Foreskin keratinocyte (primary cell): ENCODE measurements at places on chromosomes 6 and 20.
A peak's percentile ranks its signal among the peaks of the same experiment; 100 is the strongest.

- DNase-seq: peak; percentile 69
Measured at GRCh38 chr6:5260111-5260620, 584 bp downstream of the LYRM4 start.

DNA sequence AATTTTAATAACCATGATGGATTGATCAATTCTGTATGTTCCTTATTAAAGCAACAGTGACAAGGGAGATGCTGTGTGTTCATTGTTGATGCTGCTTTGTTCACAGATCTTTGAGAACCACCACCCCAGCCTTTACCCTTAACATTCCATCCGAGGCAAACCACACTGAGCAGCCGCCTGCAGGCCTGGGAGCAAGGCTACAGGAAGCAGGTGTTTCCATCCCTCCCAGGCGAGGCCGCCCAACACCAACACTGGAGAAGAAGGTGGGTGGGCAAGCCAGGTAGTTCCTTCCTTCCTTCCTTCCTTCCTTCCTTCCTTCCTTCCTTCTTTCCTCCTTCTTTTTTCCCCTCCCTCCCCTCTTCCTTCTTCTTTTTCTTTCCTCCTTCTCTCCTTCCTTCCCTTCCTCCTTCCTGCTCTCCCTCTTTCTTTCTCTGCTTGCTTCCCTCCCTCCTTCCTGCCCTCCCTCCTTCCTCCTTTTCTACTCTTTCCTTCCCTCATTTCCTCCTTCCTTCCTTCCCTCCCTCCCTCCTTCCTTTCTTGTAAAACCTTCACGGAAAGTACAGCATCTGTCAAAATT, 13.7 kb downstream of the TTLL2 start:
- no peak for DNase-seq

- DNase-seq: no peak
Measured at GRCh38 chr6:42038163-42038562, 12.2 kb upstream of the TAF8 start.

DNA sequence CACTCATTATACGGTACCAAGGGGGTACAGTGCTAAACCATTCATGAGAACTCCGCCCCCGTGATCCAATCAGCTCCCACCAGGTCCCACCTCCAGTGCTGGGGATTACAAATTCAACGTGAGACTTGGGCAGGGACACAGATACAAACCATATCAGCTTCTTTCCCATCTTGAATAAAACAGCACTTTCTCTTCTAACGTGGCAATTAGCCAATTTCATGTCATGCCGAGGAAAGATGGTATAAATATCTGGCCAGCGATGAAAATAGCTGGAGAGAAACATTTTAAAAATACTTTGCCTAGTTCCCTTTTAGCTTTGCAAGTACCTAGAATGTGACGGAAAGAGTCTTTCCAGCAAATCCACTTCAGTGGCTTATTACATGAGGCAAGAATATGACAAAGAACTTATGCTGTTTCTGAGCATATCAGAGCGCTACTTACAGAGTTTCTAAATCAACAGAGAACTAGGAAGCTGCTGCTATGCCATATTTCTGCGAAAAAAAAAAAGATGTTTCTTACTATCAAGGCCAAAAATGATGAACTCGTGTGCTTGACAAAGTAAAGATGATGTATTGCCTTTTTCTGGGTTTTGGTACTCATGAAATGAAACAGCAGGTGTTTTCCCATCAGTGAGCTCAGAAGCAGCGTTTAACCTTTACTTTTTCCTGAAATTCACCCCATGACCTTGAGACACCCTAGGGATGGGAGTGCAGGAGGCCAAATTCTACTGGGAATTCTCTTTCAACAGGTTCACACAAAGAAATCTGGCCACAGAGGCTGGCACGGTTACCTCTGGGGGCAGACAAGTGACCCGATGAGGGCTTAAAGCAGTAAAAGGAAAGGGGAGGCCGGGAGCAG, 37.9 kb downstream of the AGPAT4 start:
- DNase-seq: no peak

DNA sequence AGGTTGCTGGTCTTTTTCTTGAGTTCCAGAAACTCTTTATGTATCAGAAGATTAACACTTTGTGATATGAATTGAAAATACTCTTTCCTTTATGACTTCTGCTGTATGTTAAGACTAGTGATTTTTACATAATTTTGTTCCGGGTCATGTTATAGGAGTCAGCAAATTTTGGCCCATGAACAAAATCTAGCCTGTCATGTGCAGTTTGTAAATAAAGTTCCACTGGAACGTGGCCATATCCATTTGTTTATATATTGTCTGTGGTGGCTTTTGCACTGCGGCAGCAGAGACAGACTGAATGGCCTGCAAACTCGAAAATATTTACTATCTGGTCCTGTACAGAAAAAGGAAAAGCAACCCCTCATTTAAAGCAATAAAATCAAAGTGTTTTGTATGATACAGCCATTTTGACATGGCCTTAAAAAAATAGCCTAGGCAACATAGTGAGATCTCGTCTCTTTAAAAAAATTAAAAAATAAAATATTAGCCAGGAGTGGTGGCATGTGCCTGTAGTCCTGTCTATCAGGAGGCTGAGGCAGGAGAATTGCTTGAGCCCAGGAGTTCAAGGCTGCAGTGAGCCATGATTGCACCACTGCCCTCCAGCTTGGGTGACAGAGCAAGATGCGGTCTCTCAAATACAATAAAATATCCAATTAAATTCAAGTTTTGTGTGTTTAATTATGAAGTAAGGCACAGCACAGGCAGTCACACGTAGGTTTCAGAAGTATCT, 36.9 kb downstream of the SNX9 start:
- DNase-seq: no peak

DNA sequence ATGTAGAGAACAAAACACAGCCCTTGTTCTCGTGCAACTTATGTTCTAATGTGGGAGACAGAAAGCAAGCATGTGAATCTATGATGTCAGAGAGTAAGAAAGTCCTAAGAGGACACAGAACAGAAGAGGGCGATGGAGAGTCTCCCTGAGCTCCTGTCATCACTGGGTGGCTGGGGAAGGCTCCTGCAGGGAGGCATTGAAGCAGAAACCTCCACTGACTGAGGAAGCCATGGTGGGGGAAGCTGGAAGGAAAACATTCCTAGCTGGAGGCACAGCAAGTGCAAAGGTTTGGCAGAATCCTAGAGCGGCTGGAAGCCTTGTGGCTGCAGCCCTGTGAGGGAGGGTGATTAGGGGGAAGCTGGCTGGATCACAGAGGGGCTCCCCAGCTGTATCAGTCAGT, 248.0 kb downstream of the CDH26 start:
- peak; percentile 30 for DNase-seq

DNA sequence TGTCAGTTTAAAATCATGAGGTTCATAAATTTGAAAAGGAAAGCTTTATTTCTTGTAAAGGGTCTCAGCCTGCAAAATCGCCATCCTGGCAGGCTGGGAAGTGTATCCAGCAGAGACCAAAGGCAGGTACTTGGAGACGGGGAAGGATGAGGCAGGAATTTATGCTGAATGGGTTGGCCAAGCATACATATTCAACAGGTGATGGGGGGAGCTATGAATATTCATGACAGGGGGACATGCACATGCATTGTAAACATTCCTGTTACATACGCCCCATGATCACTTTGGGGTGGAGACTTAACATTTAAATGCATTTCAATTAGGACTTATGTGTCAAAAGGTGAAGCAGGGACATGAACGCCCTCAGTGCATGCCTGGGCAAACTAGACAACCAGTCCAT, 9.8 kb upstream of the SLC22A1 start:
- DNase-seq: no peak

GRCh38 chr6:3139090-3139903, 18.0 kb downstream of the TUBB2A start:
- DNase-seq: peak; percentile 64

DNA sequence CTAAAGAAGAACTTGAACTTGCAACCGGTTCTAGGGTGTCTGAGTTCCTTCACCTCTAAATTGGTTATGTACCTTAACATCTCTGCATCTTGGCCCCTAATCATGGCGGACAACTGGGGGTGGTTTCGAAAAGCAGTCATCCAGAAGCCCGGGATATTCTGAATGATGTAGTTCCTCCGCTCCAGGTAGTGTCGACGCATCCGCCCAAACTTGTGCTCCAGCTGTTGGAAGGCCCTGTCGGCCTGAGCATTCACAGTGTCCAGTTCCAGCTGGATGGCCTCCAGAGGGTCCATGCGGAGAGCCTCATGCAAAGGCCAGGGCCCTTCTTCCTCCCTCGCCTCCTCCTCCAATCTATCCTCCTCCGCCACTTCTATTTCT, 887 bp downstream of the TSPYL1 start:
- DNase-seq: no peak

- DNase-seq: no peak
Measured at GRCh38 chr20:51640743-51641142, 98.2 kb upstream of the NFATC2 start.

DNA sequence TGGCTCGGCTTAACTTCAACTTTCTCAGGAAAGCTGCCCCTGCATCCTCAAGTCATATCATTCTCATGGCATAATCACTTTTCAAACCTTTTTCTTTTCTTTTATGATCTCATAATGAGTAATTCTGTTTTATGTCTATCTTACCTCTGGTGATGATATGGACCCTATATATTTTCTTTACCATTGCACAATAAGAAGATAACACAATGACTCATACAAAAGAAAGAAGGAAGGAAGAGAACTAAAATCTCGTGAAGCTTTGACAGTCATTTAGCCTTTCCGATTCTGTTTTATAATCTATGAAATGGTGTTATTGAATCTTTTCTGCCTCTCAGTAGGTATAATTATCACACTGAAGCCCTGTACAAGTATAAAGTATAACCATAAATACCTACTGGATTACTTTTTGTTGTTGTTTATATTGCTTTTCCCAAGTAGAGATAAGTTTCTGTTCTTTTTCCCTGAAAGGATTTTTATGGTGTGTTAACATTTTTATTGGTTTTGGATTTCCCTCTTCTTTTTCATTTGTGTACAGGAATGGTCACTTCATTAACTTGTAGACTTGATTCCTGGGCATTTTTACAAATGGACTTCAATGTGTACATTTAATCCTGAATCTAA, 300.9 kb downstream of the LAMA2 start:
- DNase-seq: peak; percentile 81

- peak; percentile 77 for DNase-seq
Measured at GRCh38 chr6:14876778-14877613, 368.9 kb upstream of the JARID2 start.

GRCh38 chr6:160122744-160123143, 1.1 kb downstream of the SLC22A1 start:
- DNase-seq: no peak

DNA sequence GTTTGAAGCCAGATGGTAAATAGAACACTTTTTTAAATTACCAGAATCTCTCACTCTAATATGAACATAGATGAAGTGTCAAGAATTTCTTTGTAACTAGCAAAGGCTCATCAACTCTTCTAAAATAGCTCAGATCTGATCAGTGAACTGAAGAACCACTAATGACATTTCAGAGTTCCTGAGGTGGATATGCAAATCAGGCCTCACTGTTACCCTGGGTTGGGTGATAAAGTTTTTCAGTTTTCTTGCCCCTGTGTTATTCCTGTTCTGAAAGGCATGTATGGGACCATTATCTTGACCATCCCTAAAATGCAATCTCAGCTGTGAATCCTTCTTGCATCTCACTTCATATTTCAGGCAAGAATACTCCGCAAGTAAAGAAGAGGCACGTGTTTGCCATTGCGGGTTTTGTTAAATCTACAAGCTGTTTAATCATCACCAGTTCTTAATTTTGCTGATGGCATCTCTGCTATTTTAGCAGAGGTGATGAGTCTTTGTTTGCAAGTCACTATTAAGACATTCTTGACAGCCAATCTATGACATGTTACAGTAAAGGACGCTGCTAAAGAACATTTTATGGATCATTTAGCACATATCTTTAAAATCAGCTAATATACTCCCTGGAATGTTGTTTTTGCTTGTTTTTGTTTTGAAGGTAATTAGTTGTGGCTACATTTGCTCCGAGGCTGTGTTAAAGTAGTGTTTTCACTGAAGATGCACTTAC, 47.9 kb downstream of the KHDC1L start:
- DNase-seq: no peak

DNA sequence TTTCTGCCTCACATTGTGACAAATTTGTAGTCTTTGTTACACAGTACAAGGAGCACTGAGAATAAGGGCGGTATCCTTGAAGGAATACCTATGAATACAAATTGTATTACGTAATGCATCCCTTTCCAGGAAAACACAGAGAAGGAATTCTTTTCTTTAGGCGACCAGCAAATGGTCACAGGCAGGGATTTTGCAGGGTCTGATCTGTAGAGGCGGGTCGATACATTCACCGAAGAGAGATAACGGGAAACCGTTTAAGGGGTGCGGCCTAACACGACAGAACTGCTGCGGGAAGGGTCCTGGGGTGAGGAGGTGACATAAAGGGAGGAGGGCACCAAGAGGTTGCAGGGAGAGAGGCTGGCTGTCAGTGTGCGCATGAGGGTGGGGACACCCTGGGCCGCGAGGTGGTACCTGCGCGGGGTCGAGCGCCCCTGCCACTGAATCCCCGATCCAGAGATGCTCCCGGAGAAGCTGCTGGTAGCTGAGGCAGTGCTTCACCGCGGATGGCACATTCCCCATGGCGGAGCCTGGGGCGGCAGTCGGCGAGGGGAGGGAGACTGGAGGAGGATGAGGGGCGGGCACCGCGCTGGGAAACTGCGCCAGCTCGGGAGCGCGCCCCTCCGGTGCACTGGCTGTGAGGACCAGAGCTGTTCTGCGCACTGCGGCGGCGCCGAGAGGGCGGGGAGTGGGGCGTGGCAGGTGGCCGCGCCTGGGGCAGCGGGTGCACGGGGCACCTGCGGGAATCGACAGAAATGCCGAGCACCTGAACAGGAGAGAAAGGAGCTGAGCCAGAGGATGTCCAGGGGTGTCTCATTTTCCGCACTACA, at the start of gene HMGCLL1:
Gene HMGCLL1, minus strand, starts transcription at position 656 of the 827 bp plus-strand sequence. Its CDS starts 137 bp downstream, at position 519.
- no peak for DNase-seq

GRCh38 chr6:90874931-90875330, 288.1 kb upstream of the MAP3K7 start:
- DNase-seq: peak; percentile 55
